NCI-H226 (cell line): ENCODE measurements at places on chromosomes 6 and 20.
A peak's percentile ranks its signal among the peaks of the same experiment; 100 is the strongest.

DNA sequence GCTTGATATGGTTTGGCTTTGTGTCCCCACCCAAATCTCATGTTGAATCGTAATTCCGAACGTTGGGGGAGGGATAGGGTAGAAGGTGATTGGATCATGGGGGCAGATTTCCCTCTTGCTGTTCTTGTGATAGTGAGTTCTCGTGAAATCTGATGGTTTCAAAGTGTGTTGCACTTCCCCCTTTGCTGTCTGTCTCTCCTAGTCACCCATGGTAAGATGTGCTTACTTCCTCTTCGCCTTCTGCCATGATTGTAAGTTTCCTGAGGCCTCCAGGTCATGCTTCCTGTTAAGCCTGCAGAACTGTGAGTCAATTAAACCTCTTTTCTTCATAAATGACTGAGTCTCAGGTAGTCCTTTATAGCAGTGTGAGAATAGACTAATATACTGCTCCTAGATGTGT lies 19.9 kb downstream of the PFDN4 start:
- DNase-seq: no peak

- DNase-seq: no peak
Observed at GRCh38 chr6:147065786-147066185, 138.4 kb upstream of the STXBP5 start.

DNA sequence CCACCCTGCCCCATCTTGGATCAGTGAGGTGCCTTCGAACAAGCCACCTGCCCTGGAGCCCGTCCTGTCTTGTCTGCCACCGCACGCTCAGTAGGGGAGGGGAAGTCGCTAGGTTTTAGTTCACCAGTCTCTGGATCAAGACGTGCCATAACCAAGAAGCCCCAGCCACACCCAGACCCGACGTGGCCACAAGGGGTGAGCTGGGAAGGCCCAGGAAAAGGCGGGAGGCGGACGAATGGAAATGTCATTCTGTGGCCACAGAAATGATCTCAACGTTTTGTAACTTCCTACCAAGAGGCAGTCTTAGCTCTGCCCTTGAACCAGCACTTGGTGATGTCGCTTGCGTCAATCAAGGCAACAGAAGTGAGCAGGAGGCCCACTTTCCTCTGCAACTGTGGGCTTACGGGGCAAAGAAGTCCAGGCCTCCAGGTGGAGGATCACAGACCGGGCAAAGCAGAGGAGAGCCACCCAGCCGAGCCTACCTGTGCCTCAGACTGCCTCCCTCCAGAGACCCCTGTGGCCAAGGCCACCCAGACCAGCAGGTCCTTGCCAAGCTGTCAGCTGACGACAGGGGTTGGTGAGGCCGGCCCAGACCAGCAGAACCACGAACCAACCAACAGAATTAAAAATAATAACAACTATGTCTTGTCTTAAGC lies 14.5 kb downstream of the GMEB2 start:
- no peak for DNase-seq

DNA sequence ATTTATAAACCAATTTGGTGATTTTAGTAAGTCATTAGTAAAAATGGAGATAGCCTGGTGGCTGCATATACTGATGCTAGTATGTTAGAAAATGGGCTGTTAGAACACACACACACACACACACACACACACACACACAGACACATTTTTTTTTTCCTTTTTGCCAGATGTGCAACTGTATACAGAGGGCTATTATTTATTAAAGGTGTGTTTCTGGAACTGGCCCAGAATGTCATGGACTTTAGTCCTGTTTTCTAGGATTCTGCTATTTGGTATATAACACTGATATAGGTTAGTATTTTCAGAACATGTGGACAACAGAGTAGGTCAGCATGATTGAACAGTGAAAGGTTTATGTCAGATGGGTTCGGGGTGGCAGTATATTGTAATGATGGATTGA lies 12.4 kb downstream of the MYO6 start:
- DNase-seq: no peak

GRCh38 chr6:137216875-137217553 lies 2.2 kb downstream of the IFNGR1 start:
- no peak for DNase-seq

- no peak for DNase-seq
Observed at GRCh38 chr20:62522748-62523396, 47.1 kb upstream of the GATA5 start.

GRCh38 chr20:6504826-6505225 lies 262.7 kb upstream of the BMP2 start:
- DNase-seq: no peak

DNA sequence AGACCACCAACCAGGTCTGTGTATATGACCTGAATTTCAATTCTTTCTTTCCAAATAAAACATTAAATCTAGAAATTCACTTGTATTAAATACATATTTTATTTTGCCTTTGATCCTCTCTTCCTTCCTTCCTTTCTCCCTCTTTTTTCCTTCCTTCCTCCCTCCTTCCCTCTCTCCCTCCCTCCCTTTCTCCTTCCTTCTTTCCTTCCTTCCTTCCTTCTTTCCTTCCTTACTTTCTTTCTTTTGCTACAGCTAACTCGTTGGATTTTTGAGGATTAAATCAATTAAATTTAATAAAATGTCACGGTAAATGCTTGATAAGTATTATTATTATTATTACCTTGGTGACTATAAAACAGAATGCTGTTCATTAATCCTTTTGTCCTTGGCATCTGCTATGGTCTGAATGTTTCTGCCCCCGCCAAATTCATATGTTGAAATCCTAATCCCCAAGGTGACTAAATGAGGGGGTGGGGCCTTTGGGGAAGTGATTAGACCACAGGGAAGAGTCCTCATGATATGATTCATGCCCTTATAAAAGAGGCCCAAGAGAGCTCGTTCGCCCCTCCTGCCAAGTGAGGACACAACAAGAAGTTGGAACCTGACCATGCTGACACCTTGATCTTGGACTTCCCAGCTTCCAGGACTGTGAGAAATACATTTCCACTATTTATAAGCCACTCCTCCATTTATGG lies 67.6 kb upstream of the BTBD3 start:
- peak; percentile 46 for DNase-seq

DNA sequence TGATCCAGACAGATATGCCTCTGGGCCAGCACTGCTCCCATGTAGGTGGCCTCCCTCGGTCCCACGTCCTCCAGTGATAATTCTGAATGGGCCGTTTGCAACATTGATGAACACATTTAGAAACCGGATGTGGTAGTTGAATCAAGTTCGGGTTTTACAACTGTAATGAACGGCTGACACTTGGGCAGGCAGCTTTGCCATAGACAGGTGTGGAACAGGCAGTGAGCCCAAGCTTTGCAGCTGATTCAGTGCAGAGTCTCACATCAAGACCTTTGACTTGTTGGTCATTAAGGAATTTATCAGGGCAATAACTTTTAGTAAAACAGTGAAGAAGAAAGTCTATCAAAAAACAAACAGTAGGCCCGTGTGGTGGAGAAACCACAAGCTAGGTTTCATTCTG lies 466.6 kb upstream of the AGPAT4 start:
- DNase-seq: no peak

DNA sequence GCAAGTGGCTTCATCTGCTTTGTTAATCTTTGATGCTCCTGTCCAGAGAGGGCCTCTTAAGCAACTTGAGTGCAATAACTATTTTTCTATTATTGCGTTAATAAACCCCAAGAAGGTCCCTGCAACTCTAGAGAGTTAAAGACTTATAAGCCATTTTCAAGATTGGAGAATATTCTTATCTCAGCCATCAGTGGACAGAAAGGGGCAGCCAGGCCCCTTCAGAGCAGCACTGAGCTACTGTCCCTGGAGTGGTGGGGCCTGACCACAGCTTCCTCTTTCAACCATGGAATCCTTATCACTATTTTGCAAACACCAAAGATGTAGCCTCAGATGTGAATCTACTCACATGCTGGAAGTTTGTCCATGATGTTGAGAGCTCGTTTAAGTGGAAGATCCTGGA lies 2.8 kb upstream of the MAS1L start:
- no peak for DNase-seq

- no peak for DNase-seq
Observed at GRCh38 chr6:135030056-135030473, 24.6 kb downstream of the HBS1L start.

DNA sequence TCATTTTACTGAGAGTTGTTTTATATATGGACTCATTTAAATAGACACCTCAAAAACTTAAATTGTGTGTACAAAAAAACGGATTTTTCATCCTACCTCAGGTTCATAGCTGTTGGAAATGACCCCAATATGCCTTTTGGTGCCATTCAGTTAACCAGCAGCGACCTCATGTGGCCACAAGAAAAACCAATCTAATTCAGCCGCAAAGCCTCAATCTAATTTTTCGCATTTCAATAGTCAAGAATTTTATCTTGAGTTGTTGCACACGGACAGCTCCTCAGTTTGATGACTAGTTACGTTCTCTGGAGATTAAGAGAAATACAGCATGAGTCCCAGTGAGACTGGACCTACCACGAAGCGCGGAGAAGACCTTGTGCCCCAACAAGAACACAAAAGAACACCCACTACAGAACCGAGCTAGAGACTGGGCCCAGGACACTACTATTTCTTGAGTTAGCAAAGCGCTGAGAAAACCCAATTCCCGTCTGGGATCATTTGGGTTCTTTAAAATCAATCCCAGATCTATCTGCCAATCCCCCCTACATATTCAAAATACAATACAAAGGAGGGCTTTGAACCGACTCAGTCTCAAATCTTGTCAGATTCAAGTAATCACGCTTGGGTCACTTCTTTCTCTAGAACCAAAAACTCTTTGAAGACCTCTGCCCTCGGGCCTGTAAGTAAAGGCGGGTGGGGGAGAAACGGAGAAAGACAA lies 1.1 kb downstream of the TCP11 start:
- DNase-seq: peak; percentile 43

GRCh38 chr6:156949376-156949775 lies 172.2 kb downstream of the ARID1B start:
- peak; percentile 93 for DNase-seq

- no peak for DNase-seq
Observed at GRCh38 chr6:38092964-38093363, 273.4 kb downstream of the ZFAND3 start.

GRCh38 chr20:54716174-54716747 lies 240.9 kb downstream of the DOK5 start:
- no peak for DNase-seq

DNA sequence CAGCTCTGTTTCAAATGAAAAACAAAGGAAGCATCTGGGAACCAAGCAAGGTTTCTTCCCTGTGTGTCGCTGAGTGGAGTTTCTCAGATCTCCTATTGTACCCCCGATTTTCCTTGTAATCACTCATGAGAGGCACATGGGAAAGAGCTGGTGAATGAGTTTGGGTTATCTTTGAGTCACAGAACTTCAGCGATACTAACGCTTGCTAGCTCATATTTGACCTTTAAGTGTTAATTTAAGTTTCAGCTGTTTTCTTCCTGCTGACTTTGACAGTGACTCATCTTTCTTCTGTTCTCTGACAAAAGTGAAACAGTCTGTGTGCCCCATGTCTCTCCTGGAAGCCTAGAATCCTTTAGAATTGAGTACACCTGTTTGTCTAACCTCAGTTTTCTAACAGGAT lies 261.1 kb upstream of the RGS17 start:
- no peak for DNase-seq

DNA sequence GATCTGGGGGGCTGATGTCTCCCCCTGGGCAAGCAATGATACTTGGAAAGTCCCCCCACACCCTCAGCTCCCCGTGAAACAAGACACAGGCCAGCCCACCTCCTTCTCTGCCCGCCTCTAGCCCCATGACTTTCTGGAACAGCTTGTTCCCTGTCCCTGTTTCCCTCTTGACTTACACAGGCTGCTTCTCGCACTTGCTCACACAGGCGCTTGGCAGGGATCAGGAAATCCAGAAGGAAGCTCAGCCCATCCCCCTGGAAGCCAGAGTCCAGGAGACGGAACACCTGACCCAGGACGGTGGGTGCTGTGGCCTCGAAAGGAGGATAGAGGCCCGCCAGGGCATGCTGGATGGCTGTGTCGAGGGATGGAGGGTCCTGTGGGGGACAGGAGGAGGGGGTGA lies 14.8 kb downstream of the KIAA1755 start:
- no peak for DNase-seq

GRCh38 chr20:57596998-57597939 lies 23.0 kb downstream of the ZBP1 start:
- peak; percentile 13 for DNase-seq

GRCh38 chr6:169800668-169801395 lies 49.4 kb downstream of the ERMARD start:
- peak; percentile 21 for DNase-seq

DNA sequence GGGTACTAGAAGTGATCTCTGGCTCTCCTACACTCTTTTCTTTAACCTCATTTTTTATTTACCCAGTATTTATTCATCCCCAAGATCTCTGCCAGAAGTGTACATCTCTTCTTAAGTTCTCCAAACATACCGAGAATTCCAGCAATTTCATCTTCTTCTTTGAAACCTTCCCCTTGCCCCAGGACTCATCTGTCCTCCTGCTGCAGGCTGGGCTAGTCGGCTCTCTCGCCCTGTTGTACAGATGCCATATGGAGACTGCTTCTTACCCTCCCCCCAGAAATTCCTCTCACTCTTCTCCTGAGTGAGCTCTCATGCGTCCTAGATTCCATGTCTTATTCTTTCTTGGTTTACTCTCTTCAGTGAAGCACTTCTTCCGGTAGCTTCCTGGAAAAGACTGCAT lies 21.9 kb upstream of the PNRC1 start:
- DNase-seq: no peak

- DNase-seq: no peak
Observed at GRCh38 chr20:62816884-62817873, at the start of gene COL9A3. COL9A3 (plus strand) TSS chr20:62817050; CDS start chr20:62817065, 15 bp downstream.

DNA sequence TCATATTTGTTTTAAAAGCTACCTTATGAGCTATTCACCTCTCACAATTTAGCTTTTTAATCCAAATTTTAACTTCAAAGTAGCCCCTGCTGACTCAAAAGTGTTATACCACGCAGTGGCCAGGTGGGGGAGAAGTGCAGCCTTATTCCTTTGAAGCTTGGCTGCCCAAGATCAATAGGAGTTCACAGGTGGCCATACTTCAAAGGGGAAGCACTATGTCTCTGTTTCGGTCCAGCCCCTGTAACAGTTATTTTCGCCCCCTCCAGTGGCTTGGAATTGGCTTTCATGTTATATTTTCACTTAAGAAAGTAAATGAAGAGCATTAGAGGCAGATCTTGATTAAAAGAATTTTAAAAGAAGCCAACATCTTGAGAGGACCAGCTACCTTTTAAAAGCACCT lies 608.4 kb downstream of the EPHA7 start:
- no peak for DNase-seq

DNA sequence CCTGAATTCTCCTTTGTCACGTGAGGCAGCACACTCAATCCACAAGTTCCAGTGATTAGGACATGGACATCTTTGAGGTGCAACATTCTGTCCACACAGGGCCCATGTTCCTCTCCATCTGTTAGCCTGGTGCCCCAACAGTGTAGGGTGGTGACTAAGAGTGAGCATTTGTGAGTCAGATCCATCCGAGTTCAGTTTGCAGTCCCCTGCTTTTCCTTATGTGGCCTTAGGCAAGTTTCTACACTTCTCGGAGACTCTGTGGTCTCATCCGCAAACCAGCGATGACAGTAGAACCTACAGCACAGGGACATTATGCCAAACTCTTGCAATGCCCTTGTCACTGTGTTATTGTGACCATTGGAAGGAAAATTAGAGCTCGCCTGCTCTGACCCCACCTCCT lies 178.7 kb upstream of the CDH4 start:
- DNase-seq: no peak

- DNase-seq: no peak
Observed at GRCh38 chr20:45765307-45765875, 26.3 kb downstream of the WFDC3 start.

- no peak for DNase-seq
Observed at GRCh38 chr20:33654680-33655161, 7.4 kb upstream of the C20orf144 start.
